ENCODE measurements at places on chromosomes 7 and 10.
A peak's percentile ranks its signal among the peaks of the same experiment; 100 is the strongest.

DNA sequence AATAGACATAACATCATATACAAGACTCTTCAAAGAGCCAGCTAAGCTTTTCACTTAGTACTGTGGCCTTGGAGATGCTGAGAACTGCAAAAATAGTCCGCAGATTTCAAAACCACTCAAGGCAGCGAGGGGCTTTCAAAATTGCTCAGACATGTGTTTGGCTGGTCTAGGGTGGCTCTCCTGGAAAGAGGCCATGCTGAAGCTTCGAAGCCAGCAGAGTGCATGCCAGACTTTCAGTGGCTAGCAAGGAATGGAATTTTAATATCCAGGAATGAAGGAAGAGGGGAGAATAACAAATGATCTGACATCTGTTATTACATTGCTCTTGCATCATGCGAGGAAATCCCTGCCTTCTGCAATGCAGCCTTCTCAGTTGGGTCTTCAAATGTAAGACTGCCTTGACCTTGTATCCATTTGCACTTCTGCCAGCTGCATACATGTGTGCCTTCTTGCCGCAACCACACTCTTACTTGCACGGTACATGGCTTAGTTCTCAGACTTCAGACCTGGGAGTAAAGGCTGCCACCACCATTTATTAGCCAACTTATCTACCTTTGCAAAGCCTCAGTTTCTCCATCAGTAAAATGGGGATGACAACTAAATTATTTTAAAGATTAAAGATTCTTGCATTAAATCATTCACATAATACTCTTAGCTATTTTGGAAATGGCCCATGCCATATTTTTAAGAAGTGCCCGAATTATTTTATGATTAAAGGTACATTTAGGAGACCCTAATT lies 55.9 kb downstream of the ITIH5 start:
- peak; percentile 70 for ATAC-seq

- no peak for ATAC-seq
Measured at GRCh38 chr10:70763567-70763966, 21.6 kb downstream of the TBATA start.

GRCh38 chr7:73526896-73527821 lies 5.1 kb upstream of the BAZ1B start:
- ATAC-seq: no peak

DNA sequence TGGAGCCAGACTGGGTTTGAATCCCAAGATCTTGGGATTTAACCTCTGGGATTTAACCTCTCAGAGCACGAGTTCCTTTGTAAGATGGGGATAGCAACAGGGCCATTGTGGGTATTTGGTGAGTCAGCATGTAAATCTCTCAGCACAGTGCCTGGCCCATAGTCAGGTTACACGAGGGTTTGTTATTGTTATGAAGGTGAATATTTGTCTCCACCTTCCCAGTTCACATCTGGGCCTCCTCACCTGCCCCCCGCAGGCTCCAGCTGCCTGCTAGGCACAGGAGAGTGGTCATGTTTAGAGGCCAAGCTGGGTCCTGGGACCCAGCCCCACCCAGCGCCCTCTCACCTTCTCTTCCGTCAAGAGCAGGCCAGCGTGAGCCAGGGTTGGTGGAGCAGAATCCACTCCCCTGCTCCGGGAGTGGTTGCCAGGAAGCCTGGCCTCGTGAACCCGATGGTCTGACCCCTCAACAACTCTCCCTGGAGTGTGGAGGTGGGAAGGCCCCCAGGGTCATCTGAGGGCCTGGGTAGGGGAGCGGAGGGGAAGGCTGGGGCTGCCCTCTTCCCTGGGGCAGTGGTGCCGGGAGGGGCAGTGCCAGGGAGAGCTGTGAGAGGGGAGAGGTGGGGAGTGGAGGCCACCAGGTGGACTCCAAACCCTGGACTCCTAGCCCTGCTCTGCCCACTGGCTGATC lies 26.0 kb downstream of the FAM241B start:
- peak; percentile 8 for ATAC-seq

GRCh38 chr10:128774979-128775378 lies 648.8 kb upstream of the MKI67 start:
- ATAC-seq: no peak

DNA sequence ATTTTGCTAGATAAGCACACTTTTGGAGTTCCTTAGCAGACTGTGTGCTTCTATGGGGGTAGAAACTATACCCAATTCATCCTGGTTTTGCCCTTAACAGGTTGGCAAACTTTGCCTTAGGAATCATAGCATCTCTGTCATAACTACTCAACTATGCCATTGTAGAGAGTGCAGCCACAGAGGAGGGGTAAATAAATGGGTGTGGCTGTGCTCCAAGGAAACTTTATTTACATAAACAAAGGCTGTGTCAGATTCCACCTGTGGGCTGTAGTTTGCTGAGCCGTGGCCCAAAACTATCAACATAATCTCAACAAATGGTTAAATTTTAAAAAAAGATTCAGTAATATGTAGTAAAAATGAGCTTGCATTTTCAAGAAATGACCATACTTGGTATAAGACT lies 51.6 kb upstream of the LAMB1 start:
- ATAC-seq: peak; percentile 79

DNA sequence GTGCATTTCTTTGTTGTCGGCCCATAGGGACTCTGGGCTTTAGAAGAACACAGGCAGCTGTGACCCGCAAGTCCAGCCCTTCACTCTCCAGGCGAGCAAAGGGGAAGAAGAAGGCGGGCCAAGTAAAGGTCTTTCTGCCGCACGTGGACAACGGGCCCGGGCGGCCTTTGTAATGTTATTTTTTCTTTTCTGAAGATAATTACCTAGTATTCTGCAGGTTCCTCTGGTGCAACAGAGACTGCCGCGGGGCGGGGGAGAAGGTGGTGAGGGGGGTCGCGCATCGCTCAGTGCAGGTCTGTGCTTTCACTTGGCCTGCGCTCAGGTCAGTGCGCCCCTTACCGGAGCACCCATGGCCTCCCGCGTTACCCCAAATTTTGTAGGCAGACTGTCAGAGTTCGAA lies 7.1 kb upstream of the TBX20 start:
- no peak for ATAC-seq

DNA sequence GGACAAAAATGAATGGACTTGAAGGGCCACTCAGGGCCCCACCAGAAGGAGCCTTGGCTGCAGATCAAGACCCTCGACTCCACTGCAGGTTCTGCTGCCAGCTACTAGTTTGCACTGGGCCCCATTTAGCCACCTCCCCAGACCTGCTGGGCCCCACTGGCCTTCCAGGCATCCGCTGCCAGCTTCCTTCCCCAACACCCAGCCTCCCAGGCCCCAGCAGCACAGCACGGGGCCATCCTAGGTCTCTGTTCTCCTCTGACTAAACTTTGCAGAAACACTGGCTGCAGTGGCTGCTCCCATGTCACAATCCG lies 277.4 kb upstream of the KLF14 start:
- no peak for ATAC-seq

DNA sequence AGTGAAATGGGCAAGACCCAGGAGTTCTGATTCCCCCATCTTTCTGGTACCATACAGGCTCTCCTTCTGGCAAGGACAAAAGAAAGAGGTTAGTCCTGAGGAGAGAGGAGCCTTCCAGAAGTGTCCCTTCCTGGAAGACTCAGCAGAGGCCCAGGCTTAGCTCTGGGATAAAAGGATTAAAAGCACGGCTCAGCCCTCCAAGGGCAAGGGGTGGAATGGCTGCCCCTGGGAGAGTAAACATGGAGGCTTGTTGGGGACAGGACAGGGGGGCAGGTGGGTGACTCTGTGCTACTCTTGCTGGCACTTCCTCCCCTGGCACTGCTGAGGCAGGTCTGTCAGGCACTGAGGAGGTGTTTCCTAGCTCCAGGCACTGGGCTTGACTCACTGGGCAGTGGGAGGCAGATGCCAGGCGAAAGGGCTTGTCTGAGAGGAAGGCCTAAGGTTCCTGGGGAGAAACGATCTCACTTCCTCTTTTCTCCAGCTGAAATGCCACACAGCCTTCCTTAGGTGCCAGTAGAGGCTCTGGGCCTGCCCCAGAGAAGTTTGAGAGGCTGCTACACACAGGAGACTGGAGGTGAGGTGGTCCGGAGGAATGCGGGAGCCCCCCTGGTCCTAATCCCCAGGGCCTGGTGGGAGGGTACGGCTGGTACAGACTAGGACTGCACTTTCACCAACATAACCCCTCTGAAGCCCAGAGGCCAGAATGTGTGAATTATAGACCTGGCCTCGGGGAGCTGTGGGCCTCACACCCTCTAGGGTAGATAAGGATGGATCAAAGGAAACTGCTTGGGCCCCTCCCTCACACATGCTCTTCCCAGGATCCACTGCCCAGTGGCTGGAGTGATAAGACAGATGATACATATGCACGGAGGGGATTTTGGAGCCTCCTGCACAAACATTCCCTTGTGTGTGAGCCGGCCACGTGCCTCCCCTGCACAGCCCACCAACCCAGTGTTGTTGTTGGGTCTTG lies 63.2 kb upstream of the PODXL start:
- ATAC-seq: no peak

GRCh38 chr7:47301105-47301477 lies 280.8 kb downstream of the TNS3 start:
- ATAC-seq: no peak

GRCh38 chr7:74094224-74095101 lies 10.9 kb downstream of the LIMK1 start:
- peak; percentile 56 for ATAC-seq

GRCh38 chr7:155815332-155816191 lies 3.3 kb upstream of the SHH start:
- ATAC-seq: peak; percentile 57

- peak; percentile 83 for ATAC-seq
Measured at GRCh38 chr7:36763132-36763816, 39.0 kb upstream of the AOAH start.

Measured in motor neuron (in vitro differentiated cells).